NCI-H226 (cell line): ENCODE measurements at places on chromosomes 11 and 22.

- DNase-seq: no peak
Observed at GRCh38 chr11:76313271-76313670, 67.7 kb downstream of the THAP12 start.

DNA sequence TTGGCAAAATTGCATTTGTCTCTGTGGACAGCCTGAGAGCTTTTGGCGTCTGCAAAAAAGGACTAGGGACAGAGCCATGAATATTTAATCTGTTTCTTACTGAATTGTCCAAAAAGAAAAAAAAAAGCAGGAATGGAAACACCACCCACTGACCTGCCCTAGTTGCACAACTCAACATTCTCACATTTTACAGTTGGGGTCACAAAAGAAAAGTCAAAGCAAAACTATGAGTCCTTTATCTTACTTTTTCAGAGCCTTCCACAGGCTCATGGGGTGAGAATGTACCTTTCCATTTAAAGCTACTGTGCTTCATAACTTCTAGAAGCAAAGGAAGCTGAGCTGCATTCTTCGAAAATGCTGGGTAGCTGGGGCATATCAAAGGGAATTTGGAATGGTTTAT, 225.7 kb downstream of the FAM76B start:
- DNase-seq: peak; percentile 24

- peak; percentile 85 for DNase-seq
Observed at GRCh38 chr11:123511037-123511870, 81.2 kb downstream of the GRAMD1B start.

- DNase-seq: no peak
Observed at GRCh38 chr11:13376402-13376801, 86.6 kb downstream of the BTBD10 start.

DNA sequence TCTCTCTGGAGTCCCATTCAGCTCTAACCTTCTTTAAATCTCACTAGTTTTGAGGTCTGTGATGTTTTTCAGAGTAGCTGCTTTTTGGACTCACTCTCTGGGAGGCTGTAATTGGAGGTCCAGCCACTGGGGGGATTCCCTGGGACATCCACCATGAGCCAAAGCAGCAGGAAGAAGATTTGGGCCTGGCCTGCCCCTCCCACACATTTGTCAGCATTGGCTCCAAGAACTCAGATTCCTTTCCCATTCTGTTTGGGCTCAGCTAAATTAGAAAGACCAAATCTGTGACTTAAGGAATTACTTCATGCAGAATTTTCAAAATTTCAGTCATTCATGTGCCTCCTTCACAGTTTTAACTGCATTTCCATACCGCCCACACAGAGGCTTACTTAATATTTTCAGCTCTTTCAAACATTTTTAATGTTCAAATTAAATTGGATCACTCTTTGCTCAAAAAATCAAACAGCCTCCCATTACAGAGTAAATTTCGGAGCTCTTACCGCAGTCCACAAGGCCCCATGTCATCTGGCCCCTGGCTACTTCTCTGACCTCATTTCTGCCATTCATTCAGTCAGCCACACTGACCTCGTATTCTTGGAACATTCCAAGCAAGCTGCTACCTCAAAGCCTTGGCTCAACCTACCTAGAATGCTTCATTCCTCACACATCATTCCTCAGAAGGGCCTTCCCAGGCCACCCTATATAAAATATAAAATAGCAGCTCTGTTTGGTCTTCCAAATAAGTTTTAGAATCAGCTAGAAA, 54.5 kb upstream of the RRAS2 start:
- peak; percentile 76 for DNase-seq

- no peak for DNase-seq
Observed at GRCh38 chr11:15185021-15185420, 70.3 kb downstream of the INSC start.

GRCh38 chr11:35346472-35347156, 72.7 kb downstream of the SLC1A2 start:
- no peak for DNase-seq

DNA sequence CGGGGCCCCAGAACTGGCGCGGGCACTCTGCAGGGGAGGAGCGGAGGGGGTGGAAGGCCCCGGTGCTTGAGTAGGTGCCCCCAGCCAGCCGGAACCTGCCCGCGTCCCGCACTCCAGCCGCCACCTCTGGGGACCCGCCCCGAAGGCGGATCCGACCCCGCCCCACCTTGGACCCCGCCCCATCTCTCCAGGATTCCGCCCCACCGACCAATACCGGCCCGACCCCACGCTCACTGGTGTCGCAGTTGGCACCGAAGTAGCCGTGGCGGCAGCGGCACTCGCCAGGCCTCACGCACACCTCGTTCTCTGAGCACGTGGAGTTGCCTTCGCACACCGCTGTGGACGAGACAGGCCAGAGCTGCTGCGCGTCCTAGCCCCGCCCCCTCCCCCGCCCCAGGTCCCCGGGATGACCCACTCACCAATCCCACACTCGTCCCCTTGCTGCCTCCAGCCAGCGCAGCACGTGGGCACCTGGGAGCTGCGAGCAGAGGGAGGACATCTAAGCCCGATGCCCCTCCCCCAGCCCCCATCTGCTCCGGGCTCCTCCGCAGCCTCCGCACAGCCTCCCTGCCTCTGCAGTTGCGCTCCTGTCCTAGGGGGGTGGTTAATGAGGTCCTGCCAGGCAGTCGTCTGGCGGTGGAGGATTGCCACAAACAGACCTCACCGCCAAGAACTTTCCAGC, 6.0 kb downstream of the SCARF2 start:
- DNase-seq: no peak

- DNase-seq: no peak
Observed at GRCh38 chr11:128653801-128654231, 40.1 kb upstream of the FLI1 start.

DNA sequence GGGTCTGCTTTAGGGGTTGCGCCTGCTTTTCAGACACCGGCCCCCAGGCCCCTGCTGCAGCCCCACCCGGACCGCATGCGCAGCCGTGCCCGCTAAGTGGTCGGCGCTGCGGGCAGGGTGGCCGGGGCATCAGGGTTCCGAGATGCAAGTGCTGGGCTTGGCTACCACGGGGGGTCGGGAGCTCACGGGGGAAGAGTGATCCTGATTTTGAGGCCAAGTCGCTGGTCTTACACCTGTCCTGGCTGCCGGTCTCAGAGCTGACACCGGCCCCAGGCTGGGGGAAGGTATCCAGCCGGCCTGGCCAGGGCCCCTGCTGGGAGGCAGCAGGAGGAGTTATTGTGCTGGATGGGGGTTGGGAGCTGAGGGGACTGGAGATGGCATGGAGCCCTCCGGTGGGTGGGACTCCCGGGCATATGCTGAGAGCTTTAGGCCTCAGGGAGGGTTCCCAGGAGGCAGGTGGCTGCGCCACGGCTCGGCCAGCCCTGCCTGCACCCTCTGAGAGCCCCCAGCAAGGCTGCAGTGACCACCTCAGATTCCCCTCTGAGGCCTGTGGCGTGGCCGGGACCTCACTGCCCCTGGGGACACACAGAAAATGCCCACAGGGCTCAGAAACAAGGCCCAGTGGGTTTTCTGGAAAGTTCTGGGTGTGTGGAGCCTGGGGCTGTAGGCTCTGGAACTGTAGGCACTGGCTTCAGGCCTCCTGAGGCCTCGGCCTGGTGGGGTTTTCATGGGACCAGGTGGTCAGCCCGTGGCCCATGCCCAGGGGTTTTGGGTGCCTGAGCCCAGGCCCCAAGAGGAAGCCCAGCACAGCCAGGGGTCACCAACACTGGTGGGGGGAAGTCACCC, 4.4 kb upstream of the MUC5AC start:
- no peak for DNase-seq

- no peak for DNase-seq
Observed at GRCh38 chr11:10575346-10576034, 7.0 kb upstream of the LYVE1 start.

- DNase-seq: no peak
Observed at GRCh38 chr11:67252831-67253239, 13.4 kb upstream of the GRK2 start.

DNA sequence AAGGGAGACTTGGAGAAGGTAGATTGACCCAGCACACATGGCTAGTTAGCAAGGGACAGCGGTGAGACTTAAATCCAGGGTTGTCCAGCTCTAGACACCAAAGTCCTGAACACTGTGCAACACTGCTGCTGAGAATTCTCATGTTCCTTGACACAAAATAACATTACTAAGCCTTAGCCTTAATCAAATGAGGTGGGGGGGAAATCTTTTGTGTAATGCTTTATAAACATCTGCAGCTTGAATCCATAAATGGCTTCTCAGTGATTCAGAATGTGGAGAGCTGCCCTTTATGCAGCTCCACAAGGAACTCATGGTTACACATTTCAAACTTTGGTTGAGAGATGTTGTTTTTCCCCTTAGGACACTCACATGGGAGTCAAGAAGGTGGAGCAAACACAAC, 80.0 kb downstream of the CD44 start:
- no peak for DNase-seq
